Fibroblast of skin of abdomen (primary cell): ENCODE measurements at places on chromosomes 6 and 20.

DNA sequence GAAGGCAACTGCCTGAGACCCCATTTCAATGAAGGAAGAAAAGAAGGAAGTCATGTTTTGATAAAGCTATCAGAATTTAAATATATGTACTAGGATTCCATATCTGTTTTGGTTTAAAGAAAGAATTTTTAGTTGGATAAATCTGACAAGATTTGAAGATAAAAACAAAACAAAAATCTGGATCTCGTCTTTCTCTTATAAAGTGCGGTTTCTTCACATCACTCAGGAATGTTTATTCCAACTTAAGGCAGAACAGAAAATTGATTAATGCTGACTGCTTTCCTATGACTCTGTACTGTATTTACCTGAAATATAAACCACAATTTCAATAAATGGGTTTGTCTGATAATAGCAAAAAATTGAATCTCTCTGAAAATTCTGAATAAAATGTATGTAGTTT lies 439.7 kb downstream of the RFPL4B start:
- DNase-seq: peak; percentile 57

GRCh38 chr6:138036111-138036510 lies 71.1 kb downstream of the PERP start:
- DNase-seq: no peak

GRCh38 chr20:35497780-35498189 lies 31.7 kb downstream of the C20orf173 start:
- peak; percentile 19 for DNase-seq

- no peak for DNase-seq
Measured at GRCh38 chr20:62596921-62597320, 45.4 kb upstream of the SLCO4A1 start.

DNA sequence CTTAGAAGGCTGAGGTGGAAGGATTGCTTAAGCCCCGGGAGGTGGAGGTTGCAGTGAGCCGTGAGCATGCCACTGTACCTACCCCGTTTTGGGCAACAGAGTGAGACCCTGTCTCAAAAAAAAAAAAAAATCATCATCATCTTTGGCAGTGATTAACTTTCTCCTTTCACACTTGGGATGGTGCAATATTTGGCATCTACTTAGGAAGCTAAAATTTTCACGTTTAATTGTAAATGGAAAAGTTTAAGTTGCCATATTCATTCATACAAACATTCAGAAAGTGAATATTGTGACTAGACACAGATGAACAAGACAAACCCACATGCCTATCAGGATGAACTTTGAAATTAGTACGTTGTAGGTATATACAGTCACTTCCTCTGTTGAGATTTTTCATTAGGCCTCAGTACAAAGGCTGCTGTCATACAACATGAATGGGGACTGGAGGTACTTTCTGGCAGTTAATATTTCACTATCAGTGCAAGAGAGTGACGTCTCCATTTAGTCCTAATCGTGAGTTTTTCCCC lies 10.3 kb downstream of the TOP1 start:
- no peak for DNase-seq

DNA sequence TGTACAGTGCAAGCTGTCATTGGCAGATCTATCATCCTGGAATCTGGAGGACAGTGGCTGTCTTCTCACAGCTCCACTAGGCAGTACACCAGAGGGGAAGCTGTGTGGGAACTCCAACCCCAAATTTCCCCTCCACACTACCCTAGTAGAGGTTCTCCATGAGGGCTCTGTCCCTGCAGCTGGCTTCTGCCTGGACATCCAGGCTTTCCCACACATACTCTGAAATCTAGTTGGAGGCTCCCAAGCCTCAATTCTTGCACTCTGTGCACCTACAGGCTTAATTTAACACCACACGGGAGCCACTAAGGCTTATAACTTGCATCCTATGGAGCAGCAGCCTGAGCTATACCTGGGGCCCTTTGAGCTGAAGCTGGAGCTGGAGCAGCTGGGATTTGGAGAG lies 43.0 kb upstream of the TRIM39 start:
- DNase-seq: no peak

DNA sequence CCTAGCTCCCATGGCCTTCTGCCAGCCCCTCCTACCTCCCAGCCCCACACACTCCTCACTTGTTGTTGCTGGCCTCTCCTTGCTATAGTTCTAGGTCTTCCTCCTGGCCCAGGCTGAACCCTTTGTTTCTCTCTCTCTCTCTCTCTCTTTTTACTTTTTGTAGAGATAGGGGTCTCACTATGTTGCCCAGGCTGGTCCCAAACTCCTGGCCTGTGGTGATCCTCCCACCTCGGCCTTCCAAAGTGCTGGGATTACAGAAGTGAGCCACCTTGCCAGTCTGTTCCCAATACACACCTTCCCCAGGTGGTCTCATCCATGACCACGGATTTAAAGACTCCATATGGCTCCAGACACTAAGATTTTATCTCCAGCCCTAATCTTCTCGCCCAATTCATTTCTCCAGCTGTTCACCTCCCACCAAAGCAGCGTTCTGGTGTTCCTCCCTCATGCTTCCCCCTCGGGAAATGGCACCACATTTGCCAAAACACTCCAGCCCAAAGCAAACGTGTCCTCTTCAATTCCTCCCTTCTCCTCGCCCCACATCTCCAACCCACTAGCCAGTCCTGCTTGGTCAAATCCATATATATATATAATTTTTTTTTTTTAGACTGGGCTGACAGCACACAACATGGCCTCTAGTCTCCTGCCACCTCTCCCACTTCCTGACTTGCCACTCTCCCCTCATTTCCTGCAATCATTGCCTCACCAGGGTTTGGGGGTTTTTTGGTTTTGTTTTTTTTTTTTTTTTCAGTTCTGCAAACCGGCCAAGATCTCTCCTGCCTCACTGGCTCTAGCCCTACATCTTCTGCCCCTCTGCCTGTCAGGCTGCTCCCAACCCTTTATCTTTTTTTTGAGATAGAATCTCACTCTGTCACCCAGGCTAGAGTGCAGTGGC lies 104.4 kb downstream of the NCR2 start:
- no peak for DNase-seq

DNA sequence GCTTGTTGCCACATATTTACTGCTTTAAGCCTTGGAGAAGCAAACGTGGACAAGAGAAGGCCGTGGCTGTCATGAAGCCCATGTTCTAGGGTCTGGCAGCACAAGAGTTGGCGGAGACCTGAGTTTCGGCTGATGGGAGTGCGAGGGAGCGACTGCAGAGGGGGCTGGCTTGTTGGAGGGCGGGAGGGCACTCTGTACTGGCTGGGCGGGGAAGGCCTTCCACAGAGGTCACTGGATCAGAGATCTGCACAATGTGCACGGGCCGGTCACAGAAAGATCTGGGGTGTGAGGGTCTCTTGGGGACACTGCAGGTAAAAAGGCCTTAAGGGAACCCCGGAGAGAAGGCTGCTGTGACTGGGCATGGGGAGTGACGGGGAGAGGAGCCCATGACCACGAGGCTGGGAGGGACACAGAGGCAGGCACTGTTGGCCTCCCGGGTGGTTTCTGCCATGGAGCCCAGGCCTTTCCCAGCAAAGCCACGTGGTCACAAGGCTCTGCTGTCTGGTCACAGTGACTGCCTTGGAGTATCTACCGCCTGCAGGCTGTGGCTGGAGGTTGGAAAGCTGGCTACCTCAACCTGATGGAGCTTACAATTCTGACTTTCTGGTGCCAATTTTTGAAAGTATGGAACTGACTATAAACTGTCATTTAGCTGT lies 23.8 kb downstream of the FOXC1 start:
- no peak for DNase-seq

- DNase-seq: no peak
Measured at GRCh38 chr6:90941885-90942284, 355.0 kb upstream of the MAP3K7 start.

DNA sequence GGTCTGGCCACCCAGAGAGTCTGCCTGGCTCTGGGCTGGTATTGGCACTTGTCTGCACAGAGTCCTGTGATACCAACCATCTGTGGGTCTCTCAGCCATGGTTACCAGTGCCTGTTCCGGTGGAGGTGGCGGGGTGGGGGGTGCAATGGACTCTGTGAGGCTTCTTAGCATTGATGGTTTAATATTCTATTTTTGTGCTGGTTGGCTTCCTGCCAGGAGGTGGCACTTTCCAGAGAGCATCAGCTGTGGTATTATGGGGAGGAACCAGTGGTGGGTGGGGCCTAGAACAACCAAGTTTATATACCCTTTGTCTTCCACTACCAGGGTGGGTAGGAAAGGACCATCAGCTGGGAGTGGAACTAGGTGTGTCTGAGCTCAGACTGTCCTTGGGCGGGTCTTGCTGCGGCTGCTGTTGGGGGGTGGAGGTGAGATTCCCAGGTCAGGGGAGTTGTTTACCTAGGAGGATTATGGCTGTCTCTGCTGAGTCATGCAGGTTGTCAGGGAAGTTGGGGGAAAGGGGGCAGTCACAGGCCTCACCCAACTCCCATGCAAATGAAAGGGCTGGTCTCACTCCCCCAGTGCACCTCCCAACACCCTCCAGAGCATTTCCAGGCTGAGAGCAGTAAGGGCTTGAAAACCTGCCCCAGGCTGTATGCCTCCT lies 117.5 kb downstream of the FLRT3 start:
- no peak for DNase-seq

- no peak for DNase-seq
Measured at GRCh38 chr20:52619101-52619500, 353.1 kb upstream of the TSHZ2 start.

DNA sequence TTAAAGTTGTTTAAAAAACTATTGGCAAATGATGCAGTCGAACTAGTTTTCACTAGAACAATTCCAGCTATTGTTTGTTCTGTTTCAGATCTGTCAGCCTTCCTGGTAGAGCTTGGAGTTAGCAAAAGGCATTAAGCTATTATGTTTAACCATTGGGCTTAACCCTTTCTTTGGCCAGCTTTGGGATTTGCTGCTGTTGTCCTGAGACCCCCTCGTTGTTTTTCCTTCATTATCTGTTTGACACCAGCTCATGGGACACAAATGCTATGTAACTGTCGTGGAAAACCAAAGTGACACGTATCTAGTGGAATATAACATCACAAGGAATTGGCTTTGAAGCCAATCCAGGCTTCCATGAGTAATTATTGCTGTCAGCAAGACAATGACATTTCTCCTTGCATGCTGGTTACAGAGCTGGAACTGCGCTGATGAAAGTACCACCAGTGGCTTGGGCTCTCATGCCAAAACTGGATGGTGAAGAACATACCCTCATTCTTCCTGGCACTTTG lies 96.0 kb downstream of the EYA2 start:
- DNase-seq: no peak

DNA sequence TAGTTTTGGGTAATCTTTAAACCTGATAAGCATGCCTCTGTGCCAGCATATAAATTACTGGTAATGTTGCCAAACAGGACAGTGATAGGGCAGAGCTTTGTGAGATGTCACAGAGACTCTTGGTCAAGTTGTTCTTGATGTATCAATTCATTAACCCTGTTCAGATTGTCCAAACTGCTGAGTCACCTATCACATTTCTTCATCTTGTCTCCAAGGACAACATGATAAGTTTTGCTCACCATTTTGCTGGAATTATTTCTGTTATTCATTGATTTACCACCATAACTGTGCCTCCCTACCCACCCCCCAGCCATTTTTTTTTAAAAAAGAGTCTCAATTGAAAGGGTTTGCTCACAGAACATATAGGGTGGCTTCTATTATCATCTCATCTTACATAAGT lies 19.5 kb upstream of the GMNN start:
- no peak for DNase-seq

DNA sequence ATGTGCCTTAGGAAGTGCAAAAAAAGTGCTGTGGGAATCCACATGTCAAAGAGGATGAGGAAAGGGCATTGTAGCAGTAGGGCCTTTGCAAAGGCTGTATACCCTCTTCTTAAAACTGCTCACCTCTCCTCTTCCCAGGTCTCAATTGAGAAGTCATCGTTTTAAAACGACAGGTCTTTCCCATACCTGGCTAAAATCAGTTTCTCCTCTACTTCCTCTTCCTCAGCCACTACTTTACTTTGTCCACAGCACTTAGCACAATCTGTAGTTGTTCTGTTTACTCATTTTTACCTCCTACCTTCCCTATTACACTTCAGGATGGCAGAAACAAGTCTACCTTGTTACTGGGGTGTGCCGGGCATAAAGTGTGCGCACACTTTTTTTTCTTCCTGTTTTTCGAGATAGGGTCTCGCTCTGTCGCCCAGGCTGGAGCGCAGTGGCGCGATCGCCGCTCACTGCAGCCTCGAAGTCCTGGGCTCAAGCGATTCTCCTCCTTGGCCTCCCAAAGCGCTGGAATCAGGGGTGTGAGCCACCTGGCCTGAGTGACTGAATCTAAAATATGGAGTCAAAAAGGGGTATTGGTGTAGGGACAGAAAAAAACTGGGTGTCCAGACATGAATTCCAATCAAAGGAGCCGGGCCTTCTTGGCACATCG lies 9.8 kb upstream of the ELOVL5 start:
- no peak for DNase-seq

DNA sequence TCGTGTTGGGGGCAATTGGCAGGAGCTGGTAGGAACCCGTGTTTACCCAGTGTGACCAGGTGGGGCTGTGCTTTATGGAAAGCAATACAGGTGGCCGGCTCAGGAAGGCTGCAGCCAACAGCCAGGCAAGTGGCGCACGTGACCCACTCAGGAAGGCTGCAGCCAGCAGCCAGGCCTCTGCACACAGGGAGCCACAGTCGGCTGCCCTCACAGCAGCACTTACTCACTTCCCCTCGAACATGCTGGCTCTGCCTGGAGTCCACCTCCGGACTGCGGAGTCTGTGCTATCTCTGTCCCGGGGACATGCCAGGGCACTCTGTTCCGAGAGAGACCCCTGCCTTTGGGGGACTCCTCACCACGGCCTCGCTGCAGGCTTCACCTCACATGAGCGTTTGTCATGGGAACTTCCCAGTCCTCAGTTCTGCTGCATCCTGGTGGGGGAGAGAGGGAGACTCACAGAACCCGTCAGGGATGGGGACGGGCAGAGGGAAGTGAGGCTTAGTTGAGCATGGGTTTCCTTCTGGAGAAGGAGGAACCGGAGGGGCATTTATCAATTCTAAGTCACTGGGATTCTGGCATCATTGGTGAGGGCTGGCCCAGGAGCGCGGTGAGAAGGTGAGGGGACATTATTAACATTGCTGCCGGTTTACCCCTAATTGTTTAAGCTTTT lies 76.8 kb downstream of the TTLL2 start:
- DNase-seq: no peak

- DNase-seq: no peak
Measured at GRCh38 chr6:73655341-73655917, 1.6 kb upstream of the SLC17A5 start.

- no peak for DNase-seq
Measured at GRCh38 chr6:111748231-111748647, 125.0 kb downstream of the FYN start.

DNA sequence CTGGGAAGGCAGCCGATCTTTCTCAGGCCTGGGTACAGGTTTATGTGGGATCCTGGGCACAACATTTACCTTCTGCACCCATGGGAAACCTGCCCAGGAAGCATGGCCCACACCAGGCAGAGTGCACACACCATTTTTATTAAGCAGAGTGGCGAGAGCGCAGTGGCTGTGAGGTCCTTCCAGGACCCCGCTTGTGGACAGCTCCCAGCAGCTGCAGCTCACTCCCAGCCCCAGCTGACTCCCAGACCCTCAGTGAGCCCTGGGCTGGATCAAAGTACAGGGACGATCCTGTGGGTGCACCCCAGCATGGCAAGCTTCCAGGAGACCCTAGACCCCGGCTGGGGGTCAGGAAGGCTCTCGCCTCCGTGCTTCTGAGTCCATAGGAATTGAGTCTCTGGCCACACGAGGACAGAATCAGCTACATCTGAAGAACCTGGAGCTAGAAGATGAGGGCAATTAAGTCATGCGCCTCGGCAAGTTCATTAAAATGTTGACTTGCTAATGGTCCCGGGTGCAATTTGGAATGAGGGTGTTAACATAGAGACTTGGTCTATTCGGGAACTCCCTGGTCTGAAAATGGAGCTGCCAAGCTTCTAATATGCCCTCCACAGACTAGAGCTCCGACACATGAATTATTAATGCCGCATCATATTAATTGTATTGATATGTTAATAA lies 65.4 kb upstream of the SLCO4A1 start:
- DNase-seq: peak; percentile 3

- DNase-seq: no peak
Measured at GRCh38 chr20:45085867-45086266, 15.1 kb downstream of the KCNS1 start.
